ENCODE measurements at places on chromosomes 3 and 15.

- no peak for DNase-seq
Observed at GRCh38 chr15:74869726-74870407, 3.3 kb downstream of the SCAMP2 start.

DNA sequence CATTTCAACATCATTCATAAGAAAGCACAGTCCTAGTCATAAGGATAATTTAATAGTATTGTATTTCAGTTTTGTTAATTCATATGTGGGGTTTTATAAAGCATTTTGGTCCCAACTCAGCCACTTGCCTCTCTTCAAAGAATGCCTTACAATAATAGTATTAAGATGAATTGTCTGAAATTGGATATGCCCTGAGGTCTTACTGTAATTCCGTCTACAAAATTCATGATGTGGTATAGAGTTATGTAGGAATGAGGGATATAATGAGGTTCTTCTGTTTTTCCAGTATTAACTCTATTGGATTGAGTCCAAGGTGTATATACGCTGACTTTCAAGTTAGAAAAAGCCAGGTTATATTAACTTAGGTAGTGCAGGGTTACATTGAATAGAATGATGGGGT is 177.0 kb downstream of the GOLIM4 start:
- DNase-seq, result no peak

- no peak for DNase-seq
Observed at GRCh38 chr3:6785726-6786125, 75.2 kb upstream of the GRM7 start.

DNA sequence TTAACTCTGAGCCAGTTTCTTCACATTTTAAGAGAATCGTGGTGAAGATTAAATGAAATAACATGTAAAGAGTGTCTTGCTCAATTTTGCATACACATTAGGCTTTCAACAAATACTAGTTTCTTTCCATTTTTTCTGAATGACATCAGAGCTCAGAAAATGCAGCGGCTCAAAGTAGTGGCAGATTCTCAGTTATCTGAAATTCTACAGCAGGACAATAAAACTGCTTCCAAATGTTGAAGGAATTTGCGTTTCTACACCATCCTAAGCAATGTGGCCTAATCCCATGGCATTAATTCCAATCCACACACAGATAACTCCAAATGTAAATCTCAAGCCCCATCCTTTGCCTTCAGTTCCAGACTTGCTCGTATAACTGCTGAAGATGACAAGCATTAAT is 115.8 kb downstream of the PLCH1 start:
- DNase-seq, result no peak

GRCh38 chr15:55254916-55255679 is 34.5 kb downstream of the RAB27A start:
- no peak for DNase-seq

DNA sequence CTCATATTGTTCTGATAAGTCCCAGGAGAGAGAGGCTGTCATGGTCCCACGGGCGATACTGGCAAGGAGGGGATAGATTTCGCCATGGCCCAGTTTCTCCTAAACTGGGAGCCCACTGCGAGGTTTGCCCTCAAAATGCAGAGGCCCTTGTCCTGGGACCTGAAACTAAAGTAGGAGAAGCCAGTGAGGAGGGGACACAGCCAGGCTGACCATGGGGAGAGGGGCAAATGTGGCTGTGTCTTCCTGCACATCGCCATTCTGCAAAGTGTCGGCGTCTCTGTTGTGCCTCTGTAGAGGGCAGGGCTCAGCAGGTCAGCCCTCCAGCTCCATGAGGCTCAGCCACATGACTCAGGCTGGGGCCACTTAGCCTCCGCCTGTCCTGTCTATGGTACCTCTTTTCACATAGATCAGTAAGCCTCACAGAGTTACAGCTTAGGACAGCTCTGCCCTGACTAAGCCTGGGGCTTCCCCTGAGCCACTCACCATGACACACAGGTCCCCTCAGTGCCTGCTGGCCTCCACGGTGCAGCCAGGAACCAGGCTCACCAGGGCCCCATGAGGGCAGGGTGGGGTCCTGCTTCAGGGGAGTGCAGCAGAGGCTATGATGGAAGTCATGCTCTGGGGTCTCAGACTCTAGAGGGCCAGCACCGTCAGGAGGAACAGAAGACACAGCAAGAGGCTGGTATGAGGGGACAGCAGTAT is 28.6 kb upstream of the PLXNA1 start:
- no peak for DNase-seq

- DNase-seq, result no peak
Observed at GRCh38 chr15:85597155-85597815, 197.4 kb downstream of the KLHL25 start.

DNA sequence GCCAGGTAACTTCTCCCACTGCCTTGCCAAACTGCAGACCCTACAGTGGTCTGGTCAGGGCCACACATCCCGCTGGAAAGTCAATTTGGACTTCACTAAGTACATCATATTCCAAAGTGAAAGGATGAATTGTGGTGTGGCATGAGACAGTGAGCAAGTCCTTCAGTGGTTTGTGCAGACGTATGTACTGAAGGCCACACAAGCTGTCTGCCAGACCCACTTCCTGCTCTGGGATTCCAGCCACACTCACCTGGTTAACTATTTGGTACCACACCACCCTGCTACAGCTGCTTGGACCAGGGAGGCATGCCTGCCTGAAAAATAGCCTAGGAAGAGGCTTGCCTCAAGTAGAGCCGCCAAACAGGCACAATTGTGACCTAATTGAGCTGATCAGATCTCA is 94.1 kb upstream of the STRIT1 start:
- no peak for DNase-seq

- no peak for DNase-seq
Observed at GRCh38 chr3:59115364-59116232, 65.8 kb upstream of the CFAP20DC start.

DNA sequence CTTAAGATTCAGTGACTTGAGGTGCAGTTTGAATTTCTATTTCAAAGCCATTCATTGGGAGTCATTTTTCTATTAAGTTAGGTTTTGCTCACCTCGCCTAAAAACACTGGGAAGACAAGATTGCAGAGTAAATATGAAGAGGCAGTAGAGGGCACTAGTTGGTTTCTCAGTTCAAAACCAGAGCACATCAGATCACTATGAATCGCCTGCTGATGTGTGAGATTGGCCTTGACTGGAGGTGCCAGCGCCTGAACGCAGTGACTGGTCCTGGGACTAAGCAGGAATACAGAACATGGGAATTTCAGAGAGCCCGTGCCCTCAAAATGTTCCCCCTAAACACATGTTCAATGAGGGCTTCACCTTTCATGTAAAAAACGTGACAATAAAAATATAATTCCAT is 229.0 kb downstream of the ITPR1 start:
- no peak for DNase-seq

- DNase-seq, result no peak
Observed at GRCh38 chr3:50687127-50687751, 12.5 kb downstream of the DOCK3 start.

DNA sequence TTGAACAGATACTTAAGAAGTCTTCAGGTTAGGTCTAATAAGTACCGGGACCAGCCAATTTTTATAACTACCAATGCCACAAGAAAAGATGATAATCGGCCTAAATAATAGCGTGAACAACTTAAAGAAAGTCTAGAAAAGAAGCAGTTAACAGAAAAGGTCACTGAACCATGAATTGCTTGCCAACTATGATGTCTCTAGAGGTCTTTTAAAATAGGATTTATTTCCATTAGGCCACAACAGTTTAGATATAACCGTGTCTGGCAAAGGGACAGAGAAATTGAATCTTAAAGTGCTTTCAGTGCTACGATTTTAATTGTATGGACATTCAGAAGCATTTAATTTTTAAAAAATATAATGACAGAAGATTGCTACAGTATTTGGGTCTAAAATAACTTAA is 1070.4 kb downstream of the ROBO1 start:
- no peak for DNase-seq

GRCh38 chr15:80424381-80424780 is 20.2 kb downstream of the ARNT2 start:
- no peak for DNase-seq

DNA sequence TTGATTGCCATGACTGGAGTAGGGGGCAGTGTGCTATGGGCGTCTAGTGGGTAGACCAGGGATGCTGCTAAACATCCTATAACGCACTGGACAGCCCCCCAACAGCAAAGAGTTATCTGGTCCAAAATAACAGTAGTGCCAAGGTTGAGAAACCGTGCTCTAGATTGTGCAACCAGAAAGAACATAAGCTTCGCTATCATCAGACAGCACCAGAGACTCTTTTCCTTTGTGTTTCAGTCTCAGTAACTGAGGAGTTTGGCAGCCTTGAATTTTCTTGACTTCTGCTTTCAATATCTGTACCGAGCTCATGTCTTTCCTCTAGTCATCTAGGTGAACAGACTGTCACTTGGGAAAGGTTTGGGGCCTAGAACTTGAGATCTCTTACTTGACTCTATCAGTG is 8.8 kb downstream of the ARID3B start:
- no peak for DNase-seq

GRCh38 chr15:70672081-70672480 is 91.3 kb downstream of the UACA start:
- no peak for DNase-seq

DNA sequence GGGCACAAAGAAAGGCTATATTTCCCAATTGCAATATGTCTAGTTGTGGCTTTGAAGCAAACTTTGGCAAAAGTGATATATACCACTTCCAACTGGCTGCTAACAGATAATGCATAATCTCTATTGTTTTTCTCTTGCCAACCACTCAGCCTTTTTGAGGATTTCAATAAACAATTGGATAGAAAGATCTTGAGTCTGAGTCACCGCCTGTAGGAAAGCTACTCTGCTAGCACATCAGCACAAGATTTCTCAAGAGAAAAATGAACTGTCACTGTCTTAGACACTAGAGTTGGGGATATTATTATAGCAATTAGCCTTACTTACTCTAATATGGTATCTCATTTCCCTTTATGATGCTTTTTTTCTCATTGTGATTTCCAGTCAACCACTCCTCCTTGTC is 119.7 kb downstream of the SST start:
- DNase-seq, result no peak

GRCh38 chr3:101796077-101796680 is 17.2 kb downstream of the NXPE3 start:
- DNase-seq, result no peak

DNA sequence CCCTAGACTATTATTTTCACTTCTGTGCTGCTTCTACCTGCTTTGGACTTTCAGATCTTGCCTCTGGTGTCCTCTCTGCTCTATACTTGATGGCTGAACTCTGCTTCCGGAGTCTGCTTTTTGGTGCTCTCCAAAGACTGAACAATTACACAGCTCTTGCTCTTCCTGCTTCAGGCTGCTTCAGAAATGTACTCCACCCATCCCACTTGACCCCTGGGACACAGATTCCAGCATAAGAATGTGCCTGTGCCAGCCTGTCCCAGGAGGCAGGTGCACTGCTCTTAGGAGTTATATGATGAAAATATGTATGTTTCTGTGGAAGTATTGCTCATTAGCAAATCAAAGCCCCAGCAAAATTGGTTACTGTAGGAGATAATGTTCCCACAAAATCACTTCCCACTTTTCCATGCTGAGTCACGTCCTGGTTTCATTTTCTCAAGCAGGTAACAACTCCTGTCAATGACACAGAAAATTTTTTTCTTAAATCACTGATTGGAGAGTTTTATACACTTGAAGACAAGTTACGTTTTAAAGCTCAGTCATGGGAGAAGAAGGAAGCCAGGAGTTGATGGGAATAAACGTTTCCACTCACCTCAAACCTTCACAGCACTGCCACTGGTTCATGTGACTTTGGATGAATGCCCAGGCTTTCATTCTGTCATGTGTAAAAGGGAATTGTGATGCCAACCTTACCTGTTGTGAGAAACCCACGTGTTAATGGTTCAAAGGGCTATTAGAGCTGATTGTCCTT is 239.4 kb upstream of the ZPLD1 start:
- no peak for DNase-seq

DNA sequence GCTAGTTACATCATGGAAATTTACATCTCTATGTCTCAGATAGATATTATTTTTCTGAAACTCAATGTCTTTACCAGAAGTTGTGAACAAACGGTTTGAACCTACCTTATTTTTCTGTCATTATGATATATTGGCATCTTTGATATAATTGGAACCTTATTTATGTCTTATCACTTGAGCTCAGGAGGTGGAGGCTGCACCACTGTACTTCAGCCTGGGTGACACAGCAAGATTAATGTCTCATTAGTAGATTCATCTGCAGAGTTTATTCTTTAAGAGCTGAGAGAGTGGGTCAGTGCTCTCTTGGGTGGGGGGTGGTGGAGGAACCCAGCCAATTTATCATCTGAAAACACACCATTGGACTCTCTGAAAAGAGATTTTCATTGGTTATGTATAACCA is 21.4 kb downstream of the SCG3 start:
- DNase-seq, result no peak

DNA sequence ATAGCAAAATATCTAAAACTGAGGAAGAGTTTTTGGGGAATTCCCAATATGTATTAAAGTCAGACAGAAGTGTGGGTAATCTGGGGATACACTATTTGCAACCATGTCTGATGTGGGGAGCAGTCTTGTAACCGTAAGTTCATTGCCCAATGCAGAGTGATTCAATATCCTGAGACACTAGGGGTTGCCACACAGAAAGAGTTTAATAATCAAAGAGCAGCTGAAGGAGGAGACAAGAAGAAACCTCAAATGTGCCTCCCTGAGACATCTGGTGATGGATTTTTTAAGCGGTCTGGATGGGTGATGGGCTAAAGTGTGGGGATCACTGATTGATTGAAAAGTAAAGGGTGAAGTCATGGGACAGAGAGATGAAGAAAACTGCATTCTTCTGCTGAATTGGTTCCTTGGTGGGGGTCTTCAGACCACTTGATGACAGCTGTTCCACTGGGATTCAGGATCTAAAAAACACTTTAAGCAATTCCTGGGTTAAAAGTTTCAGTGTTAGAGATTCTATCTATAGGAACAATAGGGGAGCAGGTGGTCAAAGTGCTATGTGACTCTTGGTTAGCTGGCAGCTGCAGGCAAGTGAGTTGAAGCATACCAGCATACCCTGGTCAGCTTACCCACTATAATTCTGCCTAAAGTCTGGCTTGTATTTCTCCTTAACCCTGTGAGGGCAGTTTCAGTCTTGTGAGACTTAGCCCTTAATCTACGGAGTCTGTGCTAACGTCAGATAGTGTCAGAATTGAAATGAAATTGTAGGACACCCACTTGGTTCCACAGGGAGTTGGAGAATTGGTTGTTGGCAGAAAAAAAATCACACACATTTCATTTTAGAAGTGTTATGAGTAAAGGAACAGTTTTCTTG is 425.9 kb upstream of the TGFBR2 start:
- no peak for DNase-seq

GRCh38 chr3:161607056-161607455 is 110.4 kb downstream of the OTOL1 start:
- no peak for DNase-seq

- DNase-seq, result no peak
Observed at GRCh38 chr3:66386925-66387650, 113.7 kb downstream of the LRIG1 start.

DNA sequence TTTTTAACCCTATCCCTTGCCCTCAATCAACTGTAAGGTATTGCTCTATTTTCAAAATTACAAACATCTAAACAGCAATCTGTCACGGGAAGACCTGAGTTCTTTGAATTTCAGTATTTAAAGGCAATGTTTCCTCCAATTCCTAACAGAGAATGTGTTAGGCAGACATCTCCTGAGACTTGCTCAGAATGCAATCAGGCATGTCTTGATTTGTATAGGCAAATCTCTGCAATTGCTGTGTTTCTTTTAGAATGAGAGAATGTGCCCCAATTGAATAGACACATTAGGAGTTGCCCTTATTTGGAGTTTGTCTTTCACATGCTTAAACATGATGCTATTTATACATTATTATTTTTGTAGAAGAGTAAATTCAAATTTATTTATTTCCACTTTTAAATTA is 205.6 kb downstream of the CADM2 start:
- DNase-seq, result no peak

GRCh38 chr15:69736161-69736560 is 283.5 kb downstream of the RPLP1 start:
- no peak for DNase-seq
